ENCODE measurements at places on chromosomes 3 and 15.

GRCh38 chr3:52355526-52355925, 39.4 kb downstream of the DNAH1 start:
- DNase-seq, result no peak

DNA sequence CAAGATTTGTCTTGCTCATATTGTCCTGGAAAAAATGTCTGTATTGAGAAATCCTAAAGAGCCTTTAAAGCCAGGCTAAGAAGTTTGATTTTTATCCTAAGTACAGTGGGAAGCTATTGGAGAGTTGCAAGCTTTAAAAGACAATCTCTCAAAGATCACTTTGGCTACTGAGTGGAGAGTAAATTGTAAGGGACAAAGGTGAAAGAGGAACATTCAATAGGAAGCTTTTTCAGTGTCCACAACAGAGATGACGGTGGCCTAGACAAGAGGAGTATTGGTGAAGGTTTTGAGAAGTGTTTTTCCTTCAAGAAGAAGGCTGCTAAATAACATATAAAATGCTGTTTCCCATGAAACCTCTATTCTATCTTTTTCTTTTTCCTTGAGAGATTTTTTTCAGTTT, 249.5 kb upstream of the IL12A start:
- no peak for DNase-seq

- DNase-seq, result no peak
Observed at GRCh38 chr3:155363690-155364070, 70.2 kb upstream of the STRIT1 start.

DNA sequence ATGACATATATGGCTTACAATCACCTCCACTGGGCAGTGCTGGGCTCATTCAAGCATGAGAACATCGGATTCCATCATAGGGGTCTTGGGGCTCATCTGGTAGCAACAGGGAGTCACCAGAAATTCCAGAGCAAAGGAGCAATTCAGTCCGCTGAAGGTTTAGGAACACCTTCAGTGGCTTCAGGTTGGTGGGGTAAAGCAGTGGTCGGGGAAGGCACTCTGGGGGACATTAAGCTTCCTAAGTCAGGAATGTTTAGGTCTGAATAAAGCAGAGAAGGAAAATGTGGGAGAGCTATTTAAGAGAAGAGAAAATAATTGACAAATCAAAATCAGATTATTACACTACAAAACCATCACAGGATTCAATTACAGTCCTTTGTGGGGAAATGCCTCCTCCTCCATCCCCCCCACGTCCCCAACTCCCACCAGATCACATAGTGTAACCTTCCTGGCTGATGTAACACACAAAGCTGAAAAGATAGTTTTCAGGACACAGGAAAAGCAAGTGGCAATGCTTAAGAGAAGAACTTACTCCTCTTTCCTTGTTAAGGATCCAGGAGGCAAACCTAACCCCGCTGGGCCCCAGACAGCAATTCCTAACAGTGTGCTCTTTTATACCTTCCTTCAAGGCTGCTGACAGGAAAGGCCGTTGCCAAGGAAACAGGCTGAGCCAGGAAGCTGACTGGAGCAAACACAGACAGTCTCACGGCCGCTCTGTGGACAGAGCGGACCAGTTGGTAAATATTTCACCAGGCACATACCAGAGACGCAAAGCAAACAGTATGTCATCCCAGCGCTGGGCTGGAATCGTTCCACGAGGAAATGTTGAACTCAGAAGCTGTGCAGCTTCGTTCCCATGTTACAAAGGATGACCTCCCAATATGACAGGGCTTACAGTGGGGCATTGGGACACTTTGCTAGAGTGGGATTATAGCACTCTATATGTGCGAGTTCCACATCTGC, 57.5 kb upstream of the LMCD1 start:
- no peak for DNase-seq

GRCh38 chr3:21292971-21293370, 458.0 kb downstream of the ZNF385D start:
- no peak for DNase-seq

GRCh38 chr15:70264014-70264582, 166.4 kb upstream of the TLE3 start:
- no peak for DNase-seq

DNA sequence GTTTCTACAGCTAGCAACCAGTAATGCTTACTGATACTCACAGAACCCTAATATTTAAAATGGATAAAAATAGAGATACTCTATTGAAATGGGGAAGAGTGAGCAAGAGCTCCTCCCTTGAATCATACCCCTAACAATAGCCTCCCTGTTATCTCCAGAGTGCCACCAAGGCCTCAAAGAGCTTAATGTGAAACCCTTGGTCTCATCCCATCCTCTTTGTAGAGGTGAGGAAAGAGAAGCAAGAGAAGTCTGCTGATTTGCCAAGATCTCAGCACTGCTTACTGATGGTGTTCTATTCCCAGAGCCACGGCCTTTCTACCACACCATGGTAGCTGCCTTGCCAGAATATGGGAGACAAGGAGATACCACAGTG, 463.4 kb upstream of the PROK2 start:
- no peak for DNase-seq

- no peak for DNase-seq
Observed at GRCh38 chr3:171133337-171133736, 106.8 kb upstream of the SLC2A2 start.

GRCh38 chr3:33426068-33426467, 14.1 kb downstream of the UBP1 start:
- DNase-seq, result no peak

- DNase-seq, result no peak
Observed at GRCh38 chr3:71771884-71772283, 13.1 kb downstream of the PROK2 start.

DNA sequence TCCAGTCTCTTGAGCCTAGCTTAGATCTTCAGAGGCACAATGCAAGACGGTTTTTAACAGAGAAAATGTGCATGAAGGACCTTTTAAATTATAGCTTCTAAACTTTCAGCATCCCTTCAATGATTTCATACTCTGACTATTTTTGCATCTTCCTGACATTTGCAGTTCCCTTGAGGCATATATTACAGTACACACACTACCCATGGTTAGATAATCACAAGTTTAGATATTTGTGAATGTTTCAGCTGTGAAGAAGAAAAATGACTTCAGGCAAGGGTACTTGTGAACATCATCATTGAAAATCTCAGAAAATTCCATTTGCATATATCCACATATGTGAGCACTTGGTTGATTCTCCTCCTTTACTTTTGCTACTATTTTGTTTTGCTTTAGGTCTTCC, 341.5 kb downstream of the ROBO2 start:
- DNase-seq, result no peak

- no peak for DNase-seq
Observed at GRCh38 chr15:64552281-64552948, 92.0 kb downstream of the ZNF609 start.

GRCh38 chr3:43455233-43455632, 166.6 kb downstream of the ANO10 start:
- DNase-seq, result no peak

GRCh38 chr15:99425657-99426301, 140.0 kb upstream of the MEF2A start:
- DNase-seq, result no peak

- DNase-seq, result no peak
Observed at GRCh38 chr15:57654153-57654852, 52.2 kb upstream of the POLR2M start.

- DNase-seq, result no peak
Observed at GRCh38 chr3:138435840-138436239, 1.4 kb downstream of the ESYT3 start.

- DNase-seq, result no peak
Observed at GRCh38 chr15:25730918-25731317, 132.2 kb downstream of the ATP10A start.

DNA sequence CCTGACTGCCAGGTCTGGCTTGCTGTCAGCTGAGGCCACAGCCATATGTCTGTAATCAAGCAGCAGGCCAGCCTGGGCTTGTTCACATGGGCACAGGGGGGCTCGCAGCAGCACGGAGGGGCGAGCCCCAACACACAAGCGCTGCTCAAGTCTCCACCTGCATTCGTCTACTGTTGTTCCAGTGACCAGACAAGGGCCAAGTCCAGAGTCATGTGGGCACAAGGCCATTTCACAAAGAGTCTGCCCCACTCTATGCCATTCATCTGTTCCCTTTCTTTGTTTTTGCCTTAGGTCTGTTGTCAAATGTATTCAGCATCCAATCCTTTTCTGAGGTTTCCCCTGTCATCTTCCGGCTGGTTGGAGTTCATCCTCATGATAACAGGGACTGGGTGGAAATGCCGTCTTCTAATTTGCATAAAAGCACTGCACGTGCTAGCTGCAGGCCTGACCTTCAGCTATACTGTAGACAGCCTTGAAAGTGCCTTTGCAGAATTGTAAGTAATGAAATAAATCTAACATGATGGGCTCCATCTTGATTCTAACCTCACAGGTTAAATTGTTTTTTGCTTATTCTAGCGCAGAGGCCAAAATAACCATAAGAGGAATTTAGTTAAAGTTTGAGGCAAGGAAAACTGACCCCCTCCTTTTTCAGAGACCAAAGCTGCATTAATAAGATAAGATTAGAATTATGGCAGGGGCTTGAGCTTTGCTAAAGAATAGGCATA, 28.6 kb upstream of the KBTBD12 start:
- DNase-seq, result no peak

DNA sequence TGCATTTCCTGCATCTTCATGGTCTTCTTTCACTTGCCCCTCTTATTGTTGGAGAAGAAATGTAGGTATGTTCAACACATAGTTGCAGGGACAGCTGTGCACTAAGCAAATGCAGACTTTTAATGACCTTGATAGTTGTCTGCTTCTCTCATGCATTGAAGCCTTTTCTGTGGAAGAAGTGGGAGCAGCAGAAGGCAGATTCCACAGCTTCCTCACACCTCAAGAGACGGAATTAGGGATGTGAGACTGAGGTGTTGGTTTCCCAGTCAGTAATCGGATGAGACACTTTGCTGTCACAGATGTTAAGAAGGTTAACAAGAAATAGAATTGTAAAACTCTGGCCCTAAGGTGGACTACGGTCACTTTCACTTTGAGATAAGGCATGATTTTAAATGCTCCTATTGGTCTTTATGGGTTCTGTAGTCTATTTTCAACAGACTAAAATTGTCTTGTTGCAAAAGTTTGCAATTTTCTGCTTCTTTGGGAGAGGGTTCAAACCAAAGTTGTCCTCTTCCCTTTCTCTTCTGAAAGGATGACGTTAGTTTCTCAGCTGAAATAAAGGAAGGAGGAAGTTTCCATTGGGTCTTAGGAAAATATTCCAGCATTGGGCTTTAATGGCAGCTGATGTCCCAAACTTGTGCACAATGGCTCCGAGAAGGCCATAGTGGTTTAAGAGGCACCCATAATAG, 117.4 kb downstream of the LPP start:
- DNase-seq, result no peak

- no peak for DNase-seq
Observed at GRCh38 chr3:181622365-181622764, 89.4 kb upstream of the SOX2 start.

DNA sequence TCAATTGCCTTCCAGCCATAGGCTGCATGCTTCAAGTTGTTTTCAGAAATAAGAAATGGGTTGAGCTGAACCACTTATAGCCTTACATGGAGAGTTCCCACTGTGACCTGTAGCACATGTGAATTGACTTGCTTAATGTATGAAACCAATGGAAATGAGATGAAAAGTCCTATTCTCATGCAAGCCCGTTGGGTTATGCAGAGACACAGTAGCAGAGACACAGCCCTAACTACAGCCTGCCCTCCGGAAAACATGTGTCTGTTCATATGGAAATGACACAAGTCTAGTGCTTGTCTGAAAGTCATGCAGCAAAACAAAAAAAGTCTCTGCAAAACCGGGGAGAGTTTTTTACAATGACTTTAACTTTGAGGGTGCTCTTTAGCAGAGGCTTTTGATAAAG, 14.5 kb downstream of the HIGD2B start:
- no peak for DNase-seq

- DNase-seq, result no peak
Observed at GRCh38 chr15:57432141-57432741, 55.9 kb downstream of the CGNL1 start.

DNA sequence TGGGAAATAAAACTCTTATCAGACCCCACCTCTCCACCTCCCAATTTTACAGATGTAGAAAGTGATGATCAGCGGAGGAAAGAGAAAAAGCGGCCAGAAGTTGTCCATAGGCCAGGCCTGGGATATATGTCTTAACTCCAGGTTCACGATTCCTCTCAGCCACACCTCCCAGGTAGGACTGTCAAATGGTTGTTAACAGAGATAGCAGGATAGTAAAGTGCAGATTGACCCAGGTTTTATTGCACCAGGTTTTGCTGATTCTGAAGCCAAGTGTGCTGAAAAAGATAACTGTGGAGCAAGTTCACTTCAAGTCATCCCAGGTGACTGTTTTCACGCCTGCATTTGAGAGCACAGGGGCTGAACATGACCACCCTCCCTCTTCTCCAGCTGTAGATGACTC, 36.1 kb downstream of the LSM3 start:
- DNase-seq, result no peak

- no peak for DNase-seq
Observed at GRCh38 chr3:177401375-177401774, 204.1 kb upstream of the TBL1XR1 start.

DNA sequence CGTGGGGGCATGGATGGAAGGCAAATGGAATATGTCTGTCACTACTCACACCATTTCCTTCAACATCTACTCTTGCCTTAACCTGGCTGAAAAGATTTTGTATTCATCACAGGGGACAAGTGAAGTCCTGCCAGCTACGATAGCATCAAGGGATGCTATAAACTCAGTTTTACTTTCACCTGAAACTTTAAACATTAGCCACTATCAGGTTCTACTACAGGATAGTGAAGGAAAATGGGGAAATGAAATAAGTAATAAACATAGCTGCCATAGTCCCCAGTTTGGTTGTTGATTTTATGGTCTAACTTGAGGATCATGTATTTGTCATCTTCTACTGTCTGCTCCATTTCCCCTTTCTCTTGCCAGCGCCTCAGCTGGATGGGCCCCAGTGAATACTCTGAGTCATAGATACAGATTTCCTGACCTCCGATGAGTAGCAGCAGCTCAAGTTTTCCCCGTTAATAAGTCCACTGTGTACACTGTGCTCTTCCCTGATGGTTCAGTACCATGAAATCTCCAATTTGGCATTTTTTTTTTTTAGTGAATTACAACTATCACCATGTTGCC, 338.2 kb upstream of the SLCO3A1 start:
- DNase-seq, result no peak

All from activated CD8-positive, alpha-beta memory T cell treated with anti-CD3 and anti-CD28 coated beads, Interleukin-2, amount 10 ng/mL, durations not matched to agents 7 days and 5 days (primary cell).